ENCODE measurements at places on chromosomes 7 and 10. TPM values are rescaled to one million over a fixed set of nuclear protein-coding genes. Genes with fewer than 3 reads are reported as not detected.

PDE6C gene
- not detected for total RNA-seq

CALD1 gene
- 649 TPM for total RNA-seq

IDI2 gene
- total RNA-seq: not detected

GRID2IP gene
- not detected for total RNA-seq

GPR26 gene
- not detected for total RNA-seq
